ENCODE measurements at places on chromosomes 16 and 17.

DNA sequence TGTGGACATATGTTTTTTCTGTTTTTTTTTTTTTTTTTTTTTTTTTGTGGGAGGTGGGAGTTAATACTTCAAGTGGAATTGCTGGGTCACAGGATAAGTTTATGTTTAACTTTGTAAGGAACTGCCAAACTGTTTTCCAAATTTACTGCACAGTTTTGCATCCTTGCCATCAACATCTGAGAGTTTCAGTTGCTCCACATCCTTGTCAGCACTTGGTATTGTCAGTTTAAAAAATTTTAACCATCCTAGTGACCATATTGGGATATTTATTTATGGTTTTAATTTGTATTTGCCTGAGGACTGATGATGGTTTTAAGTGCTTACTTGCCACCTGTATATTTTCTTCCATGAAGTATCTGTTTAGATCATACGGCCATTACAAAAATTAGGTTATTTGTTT, 34.0 kb upstream of the IRF8 start:
- DNase-seq: no peak

- DNase-seq: no peak
Observed at GRCh38 chr17:82302991-82303943, 14.1 kb downstream of the CD7 start.

GRCh38 chr16:13906168-13907089, 13.5 kb upstream of the ERCC4 start:
- no peak for DNase-seq

- DNase-seq: no peak
Observed at GRCh38 chr17:40675905-40676304, 10.9 kb upstream of the KRT222 start.

GRCh38 chr17:19370493-19370960, 7.8 kb upstream of the MAPK7 start:
- DNase-seq: no peak

DNA sequence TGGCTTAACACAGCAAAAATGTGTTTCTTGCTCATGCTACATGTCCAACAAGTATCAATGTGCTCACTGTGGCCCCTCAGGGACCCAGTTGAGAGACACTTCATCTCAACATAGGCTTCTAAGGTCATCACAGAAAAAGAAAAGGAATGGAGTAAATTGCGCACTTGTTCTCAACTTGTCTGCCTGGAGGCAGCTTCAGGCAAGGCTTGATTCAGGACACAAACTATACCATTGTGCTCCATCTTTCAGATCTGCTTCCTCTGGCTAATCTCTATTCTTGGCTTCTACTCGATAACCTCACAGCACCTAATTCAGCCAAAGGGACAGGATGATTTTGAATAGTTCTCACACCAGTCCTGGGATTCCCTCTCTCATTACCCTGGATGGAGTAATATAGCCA, 35.6 kb downstream of the HS3ST2 start:
- DNase-seq: no peak

DNA sequence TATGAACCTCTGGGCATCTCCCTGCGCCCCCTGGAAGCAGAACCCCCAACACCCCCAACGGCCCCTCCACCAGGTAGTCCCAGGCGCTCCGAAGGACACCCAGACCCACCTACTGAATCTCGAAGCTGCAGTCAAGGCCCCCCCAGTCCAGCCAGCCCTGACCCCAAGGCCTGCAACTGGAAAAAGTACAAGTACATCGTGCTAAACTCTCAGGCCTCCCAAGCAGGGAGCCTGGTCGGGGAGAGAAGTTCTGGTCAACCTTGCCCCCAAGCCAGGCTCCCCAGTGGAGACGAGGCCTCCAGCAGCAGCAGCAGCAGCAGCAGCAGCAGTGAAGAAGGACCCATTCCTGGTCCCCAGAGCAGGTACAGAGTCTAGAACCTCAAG, 1.5 kb downstream of the BCL6B start:
- DNase-seq: no peak

DNA sequence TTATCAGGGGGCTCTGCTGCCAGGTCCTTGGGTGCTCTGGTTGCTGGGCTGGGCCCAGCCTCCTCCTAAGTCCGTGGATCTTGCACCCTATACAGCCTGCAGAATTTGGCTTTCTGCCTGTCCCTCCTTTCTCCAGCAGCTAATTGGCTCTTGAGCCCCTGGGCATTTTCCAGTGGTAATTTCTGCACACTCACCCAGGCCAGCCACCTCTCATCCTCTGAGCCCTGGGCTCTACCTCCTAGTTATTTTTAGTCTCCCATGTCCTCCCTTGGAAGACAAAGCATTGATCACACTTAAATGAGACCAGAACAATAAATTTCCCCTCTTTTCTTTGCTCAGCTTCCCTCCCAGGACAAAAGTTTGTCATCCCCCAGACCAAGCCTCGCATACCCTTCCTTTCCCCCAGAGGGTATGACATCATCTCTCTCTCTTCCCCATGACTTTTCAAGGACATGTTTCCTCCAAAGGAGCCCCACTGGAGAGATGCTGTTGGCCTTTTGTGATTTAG, 38.1 kb downstream of the C17orf75 start:
- DNase-seq: no peak

DNA sequence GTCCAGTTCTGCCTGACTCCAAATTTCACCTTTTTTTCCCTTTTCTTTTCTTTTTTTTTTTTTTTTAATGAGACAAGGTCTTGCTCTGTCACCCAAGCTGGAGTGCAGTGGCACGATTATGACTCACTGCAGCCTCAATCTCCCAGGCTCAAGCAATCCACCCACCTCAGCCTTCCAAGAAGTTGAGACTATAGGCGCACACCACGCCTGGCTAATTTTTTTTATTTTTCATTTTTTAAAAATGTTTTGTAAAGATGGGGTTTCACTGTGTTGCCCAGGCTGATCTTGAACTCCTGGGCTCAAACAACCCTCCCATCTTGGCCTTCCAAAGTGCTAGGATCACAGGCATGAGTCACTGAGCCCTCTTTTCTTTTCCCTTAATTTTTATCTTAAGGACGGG, 33.4 kb upstream of the RBBP6 start:
- no peak for DNase-seq

DNA sequence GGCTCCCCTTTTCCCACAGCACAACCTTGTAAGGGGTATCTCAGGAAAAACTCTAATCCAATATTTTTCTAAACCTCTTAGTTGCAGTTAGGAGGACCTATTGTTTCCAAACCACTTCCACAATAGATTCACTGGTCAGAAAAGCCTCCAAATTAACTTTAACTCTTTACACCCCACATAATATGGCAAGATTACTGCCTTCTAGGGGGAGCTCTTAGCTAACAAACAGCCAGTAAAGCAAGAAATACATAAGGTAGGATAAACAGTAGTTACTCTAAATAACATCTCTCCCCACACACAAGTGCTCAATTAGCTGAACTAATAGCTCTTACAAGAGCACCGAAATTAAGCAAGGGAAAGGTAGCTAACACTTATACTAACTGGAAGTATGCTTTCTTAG, 192.1 kb upstream of the KIF2B start:
- DNase-seq: no peak

DNA sequence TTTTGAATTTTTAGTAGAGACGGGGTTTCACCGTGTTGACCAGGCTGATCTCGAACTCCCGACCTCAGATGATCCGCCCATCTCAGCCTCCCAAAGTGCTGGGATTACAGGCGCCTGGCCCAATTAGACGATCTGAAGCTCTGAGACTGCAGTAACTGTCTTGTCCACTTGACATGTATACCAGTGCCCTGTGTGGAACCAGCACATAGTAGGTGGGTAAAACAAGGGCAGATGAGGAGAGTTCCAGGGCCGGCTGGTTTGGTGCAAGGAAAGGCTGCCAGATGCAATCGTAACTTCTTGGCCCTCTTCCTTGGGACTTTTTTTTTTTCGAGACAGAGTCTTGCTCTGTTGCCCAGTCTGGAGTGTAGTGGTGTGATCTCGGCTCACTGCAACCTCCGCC, 3.1 kb downstream of the C17orf113 start:
- no peak for DNase-seq

GRCh38 chr17:81898029-81898866, 3.8 kb upstream of the NPB start:
- peak; percentile 90 for DNase-seq

DNA sequence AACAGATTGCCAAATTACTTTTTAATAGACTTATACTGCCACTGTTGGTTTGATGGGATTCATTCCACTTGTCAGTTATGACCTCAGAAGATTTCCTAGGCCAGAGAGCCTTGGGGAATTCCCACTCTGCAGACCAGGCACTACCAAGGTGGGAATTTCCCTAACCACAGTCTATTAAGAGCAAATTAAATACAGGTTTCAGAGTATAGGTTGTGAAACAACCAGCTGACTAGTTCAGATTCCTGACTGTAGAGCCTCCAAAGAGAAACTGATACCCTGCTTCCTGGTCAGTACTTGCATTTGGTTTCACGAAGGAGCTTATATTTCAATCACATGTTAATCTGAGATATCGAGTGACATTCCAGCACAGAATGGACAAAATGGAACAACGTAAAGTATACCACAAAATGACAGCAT, 186.5 kb downstream of the STX8 start:
- peak; percentile 11 for DNase-seq

DNA sequence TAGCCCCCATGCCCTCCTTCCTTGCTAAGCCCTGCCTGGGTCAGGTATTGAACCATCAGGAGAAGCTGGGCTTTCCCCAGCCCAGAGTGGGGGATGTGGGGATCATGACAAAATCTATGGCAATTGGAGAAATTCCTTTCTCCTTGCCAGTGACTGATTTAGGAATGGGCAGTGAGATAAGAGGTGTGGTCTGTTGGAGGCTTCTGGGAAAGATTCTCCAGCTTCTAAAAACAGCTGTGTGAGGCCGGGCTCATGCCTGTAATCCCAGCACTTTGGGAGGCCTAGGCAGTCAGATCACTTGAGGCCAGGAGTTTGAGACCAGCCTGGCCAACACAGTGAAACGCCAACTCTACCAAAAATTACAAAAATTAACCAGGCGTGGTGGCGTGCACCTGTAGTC, 69.1 kb downstream of the SRCIN1 start:
- DNase-seq: no peak

DNA sequence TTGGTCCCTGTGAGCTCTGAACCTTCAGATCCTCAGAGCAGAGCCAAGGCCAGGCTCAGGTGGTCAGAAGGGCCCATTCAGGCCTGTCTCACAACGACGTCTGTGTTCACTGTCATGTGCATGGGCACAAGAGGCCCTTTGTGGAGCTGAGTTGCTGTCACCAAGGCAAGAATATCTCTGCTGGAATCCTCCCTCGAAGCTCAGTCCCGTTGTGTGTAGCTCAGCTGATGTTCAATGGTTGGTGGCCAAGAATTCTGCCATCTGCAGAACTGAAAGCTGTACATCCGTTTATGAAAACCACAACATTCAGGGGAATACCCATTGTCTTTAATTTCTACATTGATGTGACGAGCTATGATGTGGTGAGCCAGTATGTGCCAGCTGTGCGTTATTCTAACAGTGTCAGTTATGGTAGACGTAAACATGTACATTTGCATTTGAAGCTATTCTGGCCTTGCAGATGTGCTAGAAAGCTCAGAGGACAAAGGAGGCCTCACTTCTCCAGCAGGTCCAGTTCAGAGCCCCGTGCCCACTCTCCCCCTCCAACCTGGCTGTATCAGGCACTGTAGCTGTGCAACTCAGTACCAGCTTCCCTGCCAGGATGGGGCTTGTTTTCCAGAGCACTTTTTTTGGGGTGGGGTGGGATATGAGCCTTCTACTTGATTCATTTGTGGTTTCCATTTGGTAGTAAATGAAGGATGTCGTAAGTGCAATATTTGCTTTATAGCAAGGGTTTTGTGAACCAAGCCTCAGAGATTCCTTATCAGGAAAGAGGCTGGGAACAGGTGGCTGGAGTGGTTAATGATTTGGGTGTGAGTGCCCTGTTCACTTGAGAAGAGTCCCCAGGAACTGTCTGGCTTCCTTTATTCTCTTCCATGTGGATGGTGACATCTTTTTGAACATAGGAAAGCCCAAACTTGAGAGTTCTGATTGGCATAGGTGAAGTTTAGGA, 56.1 kb downstream of the B9D1 start:
- no peak for DNase-seq

DNA sequence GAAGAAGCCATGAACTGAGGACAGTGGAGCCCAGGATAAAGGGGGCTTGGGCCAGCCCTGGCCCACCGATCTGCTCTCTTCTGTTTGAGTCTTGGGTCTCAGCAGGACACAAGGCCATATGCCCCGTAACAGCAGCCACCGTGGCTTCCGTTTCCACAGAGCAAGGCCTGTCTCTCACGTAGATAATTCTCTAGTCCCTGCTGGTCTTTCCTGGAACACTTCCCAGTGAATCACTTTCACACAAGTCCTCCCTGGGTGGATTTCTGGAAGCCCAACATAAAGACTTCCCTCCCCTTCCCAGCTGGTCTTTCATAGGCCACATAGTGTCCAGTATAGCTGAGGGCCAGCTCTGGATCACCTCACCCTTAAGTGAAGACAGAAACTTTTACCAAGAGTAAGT, 19.9 kb upstream of the C16orf78 start:
- no peak for DNase-seq

DNA sequence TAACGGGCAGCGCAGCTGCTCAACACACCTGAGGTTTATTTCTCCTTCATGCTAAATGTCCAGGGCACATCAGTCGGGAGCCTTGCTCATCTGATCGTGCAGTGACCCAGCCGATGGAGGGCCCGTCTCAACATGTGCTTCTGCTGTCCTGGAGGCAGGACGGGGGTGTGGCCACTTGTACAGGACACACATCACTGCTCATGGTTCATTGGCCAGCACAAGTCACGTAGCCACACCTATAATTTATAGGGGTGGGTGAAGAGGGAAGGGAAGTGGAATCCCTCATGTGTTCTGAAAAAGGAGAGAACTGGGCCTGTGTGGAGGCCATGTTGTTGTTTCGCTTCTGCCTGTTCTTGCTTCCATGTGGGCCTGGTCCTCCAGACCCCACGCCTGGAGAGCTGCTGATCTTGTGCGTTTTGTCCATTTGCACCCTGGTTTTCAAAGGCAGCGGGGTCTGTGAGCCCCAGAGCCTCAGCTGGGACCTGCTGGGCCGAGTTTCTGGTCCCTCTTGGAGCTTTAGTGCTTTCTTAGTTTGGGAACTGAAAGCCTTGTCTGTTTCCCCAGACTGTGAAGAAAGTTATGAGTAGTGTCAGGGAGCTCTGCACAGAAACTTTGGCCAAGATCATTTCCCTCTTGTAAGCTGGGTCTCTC, 60.5 kb downstream of the CMIP start:
- no peak for DNase-seq

DNA sequence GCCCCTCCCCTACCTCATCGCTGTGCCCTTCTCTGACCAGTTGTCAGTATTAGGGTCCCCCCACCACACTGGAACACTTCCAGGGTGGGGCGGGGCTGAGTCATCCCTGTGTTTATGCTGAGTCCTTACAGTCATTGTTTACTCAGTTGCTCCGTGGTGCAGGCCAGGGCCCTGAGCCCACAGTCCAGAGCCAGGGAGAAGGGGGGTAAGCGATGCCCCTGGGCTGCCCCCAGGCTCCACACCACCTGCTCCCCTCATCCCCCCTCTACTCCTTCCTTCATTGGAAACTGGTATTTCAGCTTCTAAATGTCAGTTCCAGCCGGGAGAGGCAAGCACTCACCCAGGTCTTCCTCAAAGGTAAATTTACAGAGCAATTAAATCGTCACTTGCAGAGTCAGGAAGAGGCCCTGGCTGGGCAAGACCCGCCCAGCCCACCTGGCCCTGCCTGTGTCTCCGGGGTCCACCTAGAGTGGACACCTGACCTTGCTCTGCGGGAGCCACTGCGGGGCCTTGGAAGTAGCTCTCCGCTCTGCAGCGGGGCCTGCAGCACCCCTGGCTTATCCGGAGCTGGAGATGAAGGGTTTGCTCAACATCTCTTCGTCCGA, 4.8 kb downstream of the ATP2A3 start:
- peak; percentile 62 for DNase-seq

Measured in H54 (cell line).